ENCODE measurements at places on chromosomes 7 and 10. TPM values are rescaled to one million over a fixed set of nuclear protein-coding genes. Genes with fewer than 3 reads are reported as not detected.

The MPP7 gene
- total RNA-seq, result 0.09 TPM

The IFIT1B gene
- not detected for total RNA-seq

The TLX1 gene
- not detected for total RNA-seq

The NEUROD6 gene
- not detected for total RNA-seq
